ENCODE measurements at places on chromosomes 7 and 10.

DNA sequence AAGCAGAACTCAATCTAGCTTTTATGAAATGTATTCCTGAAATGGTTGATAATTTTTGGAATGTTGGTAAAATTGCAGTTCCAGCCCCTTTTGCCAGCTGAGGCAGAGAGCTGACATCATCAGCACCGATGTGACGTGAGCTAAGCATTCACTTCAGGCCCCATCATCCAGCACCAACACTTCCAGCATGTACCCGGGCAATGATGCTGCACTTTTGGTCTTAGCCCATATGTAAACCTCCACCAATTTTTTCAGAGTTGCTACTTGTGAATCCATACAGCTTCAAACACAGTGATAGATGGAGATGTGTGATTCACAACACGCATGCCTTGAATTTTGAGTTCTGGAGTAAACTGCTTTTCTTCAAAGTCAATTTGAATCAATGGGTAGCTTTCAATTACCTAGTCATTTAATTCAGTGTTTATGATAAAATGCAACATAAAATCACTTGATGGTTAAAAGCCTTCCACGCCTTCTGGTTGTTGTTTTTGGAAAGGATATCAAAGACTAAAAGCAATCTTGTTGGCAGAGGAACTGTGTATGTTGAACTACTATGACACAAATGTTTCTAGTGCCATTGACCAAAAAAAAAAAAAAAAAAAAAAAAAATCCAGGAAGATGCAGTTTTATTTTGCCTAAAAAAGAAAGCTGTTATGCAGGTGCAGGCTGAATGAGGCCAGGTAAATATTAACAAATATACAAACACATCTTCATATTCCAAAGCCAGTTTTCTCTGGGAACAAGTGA is 73.9 kb downstream of the NRP1 start:
- DNase-seq: no peak

- no peak for DNase-seq
Observed at GRCh38 chr7:13496976-13497375, 492.5 kb downstream of the ETV1 start.

GRCh38 chr10:133214468-133215410 is 15.3 kb upstream of the UTF1 start:
- DNase-seq: no peak

DNA sequence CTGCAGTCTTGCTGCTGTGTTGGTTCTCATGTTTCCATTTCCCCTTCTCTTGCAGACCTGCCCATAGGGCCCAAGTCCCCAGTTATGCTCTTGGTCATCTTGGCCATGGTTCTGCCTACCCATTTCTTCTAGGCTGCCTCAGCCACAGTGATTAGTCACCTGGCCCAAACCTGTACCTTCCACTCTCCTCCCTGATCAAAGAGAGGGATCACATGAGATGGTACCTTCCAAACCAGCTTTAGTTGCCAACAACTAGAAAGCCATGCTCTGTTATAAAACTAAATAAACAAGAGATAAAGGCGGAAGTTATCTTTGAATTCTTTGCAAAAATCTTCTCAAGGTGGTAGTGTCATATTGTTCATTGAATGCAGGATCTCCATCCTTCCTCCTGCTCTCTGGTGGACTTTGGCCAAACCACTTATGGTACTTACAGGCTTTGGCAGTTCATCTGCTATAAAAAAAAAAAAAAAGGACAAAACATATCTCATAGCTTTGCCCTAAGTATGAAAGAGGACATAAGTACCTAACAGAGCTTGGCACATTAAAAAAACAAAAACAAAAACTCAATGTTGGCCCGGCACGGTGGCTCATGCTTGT is 25.8 kb downstream of the TACC2 start:
- no peak for DNase-seq

DNA sequence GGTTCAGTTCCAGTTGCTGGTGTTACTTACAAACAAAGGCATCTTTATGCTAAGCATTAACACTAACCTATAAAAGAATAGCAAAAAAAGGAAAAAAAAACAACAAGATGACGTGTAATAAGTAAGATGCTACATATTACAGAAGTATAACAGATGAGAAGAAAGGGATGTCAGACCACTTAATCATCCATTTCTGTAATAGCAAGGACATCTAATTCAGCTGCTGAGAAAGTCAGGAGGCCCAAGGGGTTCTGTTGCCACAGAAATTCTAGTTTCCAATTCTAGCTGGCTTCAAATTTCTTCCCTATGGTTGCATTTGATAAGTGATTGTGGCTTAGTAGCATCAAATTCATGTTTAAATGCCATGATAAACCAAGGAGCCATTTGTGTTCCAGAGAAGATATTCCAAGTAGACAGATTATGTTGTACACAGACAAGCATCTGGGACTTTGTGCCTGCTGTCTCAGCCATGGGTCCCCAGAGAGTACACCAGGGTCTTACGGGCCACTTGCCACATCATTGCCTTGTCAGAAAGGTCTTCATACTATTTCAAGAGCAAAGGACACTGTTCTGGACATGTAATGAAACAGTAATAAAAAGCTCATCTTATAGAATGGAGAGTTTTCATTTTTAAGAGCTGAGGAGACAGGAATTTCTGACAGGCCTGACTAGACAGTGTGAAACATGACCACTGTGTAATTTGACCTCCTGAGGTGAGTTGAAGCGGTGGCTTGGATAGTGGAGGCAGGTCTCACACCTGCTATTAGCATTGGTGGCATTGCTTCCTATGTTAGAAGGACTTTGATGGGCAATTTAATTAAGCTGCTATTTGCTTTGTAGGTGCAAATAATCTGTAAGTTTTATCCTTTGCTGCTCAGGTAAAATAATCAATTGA is 4.2 kb upstream of the ASB4 start:
- DNase-seq: no peak

- DNase-seq: no peak
Observed at GRCh38 chr10:75971402-75972211, 540.2 kb downstream of the LRMDA start.

- DNase-seq: no peak
Observed at GRCh38 chr10:13521026-13521425, 7.8 kb downstream of the BEND7 start.

- DNase-seq: no peak
Observed at GRCh38 chr10:53029449-53029848, 256.9 kb upstream of the MBL2 start.

- no peak for DNase-seq
Observed at GRCh38 chr10:123897146-123897545, 5.5 kb upstream of the CPXM2 start.

- DNase-seq: no peak
Observed at GRCh38 chr7:142862786-142863400, 8.0 kb downstream of the EPHB6 start.

DNA sequence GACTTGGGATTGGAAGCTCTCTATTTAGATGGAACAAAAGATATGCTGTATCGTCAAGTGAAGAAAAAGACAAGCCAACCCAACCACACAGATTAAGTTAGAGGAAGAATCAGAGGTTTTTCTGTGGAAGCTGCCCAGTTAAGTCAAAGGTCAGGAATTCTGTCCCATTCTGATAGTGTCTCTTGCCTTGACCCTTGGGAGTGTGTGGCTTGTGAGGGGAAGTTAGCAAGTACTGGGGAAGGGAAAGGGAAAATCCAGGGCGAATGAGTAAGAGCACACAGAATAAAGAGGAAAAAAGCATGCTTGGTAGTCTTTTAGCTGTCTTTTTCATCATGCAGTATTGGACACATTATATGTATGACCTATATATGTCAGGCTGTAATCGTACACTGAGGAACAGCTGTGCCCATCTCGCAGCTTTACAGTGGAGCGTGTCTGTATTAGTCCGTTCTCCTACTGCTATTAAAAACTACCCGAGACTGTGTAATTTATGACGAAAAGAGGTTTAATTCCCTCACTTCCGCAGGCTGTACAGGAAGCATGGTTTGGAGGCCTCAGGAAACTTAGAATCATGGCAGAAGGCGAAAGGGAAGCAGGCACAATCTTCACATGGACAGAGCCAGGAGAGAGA is 197.2 kb downstream of the GALNT17 start:
- no peak for DNase-seq

DNA sequence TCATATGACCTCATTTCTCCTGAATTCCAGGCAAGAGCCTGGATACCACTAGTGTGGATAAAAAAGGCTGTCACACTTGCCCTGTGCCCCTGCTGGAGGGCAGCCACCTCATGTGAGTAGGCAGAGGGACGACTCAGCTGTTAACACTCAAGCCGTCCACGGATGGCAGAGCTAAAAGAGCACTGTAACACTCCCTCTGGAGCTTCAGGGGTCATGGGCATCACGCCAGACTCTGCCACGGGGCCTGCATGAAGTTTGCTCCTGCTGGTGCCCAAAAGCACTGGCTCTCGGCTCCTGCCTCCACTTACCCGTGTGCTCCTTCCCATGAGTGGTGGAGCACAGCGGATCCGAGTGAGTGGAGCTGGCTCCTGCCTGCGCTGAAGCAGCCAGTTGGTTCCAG is 919.8 kb upstream of the C7orf33 start:
- no peak for DNase-seq

- DNase-seq: peak; percentile 32
Observed at GRCh38 chr7:111803015-111803758, 240.9 kb upstream of the IMMP2L start.

GRCh38 chr10:123994417-123995081 is 98.8 kb downstream of the CHST15 start:
- peak; percentile 91 for DNase-seq

- DNase-seq: no peak
Observed at GRCh38 chr7:111011520-111011919, 79.4 kb upstream of the LRRN3 start.

DNA sequence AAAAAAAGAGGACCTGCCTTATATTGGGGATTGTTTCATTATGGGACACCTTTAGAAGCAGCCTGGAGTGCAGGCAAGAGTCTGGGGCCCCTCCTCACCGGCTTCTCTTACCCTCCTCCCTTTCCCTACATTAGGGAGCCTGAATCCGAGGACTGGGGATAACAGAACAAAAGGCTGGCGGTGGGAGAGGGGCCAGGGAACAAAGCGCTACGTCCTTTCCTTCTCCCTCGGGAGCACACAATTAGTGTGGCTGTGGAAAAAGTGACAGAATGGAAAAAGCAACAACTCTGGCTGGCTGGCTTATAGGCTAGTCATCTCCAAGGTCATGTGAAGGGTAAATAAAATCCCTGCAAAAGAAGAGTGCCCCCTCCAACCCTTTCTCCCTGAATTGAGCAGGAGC is 74.7 kb downstream of the LSM5 start:
- no peak for DNase-seq

- no peak for DNase-seq
Observed at GRCh38 chr10:73357166-73357565, 1.5 kb downstream of the CFAP70 start.

Data from epithelial cell of esophagus (primary cell).